Ovary (tissue), 10 donors: ENCODE measurements at places on chromosomes 4 and X. TPM values are rescaled to one million over a fixed set of nuclear protein-coding genes. Genes with fewer than 3 reads are reported as not detected.
A peak's percentile ranks its signal among the peaks of the same experiment; 100 is the strongest.

The PPARGC1A gene
- 2.2 TPM for total RNA-seq

The SMPX gene
- total RNA-seq: 0.52 TPM

The SNX25 gene
- total RNA-seq: 19.8 TPM

The MAGEA12 gene
- not detected for total RNA-seq

The MAGEA8 gene
- total RNA-seq: not detected

The CYP4V2 gene
- total RNA-seq: 26.5 TPM

- H3K27me3 ChIP-seq: no peaks in the 10 kb centered on the region
- no peaks in the 10 kb centered on the region for H3K4me1 ChIP-seq
- no peak overlapping the region for H3K4me3 ChIP-seq
- no peak for DNase-seq
- H3K27ac ChIP-seq: no peak overlapping the region
- no peaks in the 10 kb centered on the region for H3K36me3 ChIP-seq
Measured at GRCh38 chr4:109323348-109323747, 20.9 kb upstream of the COL25A1 start.

DNA sequence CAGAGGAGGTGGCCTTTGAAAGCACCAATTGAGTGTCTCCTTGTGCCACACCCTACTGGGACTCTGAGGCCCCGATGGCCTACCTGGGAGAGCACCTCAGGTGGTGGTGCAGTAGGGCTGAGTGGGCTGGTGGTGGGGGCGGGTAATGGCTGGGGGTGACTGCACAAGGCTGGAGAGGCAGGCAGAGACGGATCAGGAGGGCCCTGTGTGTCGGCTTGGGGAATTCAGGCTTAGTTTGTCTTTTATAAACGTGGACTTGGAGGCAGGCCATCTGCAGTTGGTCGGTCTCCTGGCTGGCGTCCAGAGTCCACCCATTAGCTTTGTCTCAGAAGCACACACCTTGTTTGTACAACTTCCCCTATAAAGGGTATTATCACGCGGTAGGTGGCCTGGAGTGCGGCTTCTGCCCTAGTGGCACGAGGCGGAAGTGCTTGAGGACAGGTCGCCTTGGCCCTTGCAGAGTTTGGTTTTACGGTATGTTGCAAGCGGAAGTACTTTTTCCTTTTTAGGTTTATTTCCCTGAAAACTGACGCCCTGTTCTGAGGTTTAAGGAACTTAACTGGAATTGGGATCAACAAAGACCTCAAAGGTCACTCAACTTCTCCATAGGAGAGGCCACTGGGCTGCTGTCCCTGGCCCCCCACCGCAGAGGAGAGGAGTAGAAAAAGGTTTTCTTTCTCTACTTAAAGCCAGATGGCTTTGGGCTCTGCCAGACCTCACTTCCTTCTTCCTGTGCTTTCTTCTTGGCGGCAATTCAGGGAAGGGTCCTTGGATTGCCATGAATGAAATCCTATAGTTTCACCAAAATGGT is 8.0 kb downstream of the TBC1D14 start:
- peak; percentile 64 for DNase-seq
- H3K4me1 ChIP-seq: peaks cover 18% of the 10 kb centered on the region
- H3K27me3 ChIP-seq: no peaks in the 10 kb centered on the region
- H3K27ac ChIP-seq: peak overlapping the region; percentile 21

DNA sequence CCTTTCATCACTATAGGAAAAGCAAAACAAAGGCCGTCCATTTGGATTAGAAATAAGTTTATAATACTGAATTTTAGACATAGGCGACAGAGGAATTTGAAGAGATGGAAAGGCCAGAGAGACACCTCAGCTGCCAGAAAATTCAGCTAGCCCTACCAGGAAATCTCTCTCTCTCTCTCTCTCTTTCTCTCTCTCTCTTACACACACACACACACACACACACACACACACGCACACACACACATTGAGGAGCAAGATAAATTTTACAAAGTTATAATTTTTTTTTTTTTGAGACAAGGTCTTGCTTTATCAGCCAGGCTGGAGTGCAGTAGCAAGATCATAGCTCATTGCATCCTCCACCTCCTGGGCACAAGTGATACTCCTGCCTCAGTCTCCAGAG is 1.4 kb downstream of the XK start:
- no peak overlapping the region for H3K4me3 ChIP-seq
- no peak overlapping the region for H3K27ac ChIP-seq
- H3K36me3 ChIP-seq: no peaks in the 10 kb centered on the region
- DNase-seq: no peak
- no peaks in the 10 kb centered on the region for H3K4me1 ChIP-seq

DNA sequence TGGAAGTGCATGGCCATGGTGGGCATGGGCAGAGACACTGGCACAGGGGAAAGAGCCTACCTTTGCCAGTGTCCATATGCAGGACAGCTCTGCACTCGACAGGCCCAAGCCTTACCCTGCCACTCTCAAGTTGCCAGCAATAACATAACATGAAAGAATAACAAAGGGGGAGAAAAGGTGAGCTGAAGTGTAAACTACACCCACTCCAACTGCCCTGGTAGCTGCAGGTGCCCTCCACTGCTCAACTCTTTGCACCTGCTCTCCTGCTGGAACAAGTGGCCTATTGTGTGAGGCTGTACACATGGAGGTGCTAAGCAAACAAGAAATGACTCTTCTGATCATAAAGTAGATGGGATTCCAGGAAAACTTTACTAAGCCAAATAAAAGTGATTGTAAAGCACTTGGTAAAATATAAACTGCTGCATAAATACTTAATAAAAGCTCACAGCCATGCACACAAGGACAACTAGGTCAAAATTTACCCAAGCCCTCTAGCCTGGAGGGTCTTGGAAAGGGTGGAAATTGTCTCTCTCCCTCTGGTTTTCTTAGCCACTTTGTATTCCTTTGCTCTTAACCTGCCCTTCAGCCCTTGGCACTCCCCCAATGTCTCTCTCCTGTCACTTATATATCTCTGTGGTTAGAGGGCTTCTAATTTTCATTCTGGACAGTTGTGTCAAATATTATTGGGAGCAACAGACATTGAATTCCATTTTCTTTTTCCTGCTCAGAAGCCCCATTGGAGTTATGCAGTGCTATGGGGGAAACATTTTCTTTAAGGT is 261.2 kb upstream of the GPC4 start:
- H3K36me3 ChIP-seq: no peaks in the 10 kb centered on the region
- no peak for DNase-seq
- H3K4me3 ChIP-seq: no peak overlapping the region
- no peaks in the 10 kb centered on the region for H3K27me3 ChIP-seq

- no peak overlapping the region for H3K4me3 ChIP-seq
- H3K36me3 ChIP-seq: no peaks in the 10 kb centered on the region
- H3K27me3 ChIP-seq: no peaks in the 10 kb centered on the region
- no peaks in the 10 kb centered on the region for H3K4me1 ChIP-seq
- H3K27ac ChIP-seq: no peak overlapping the region
- no peak for DNase-seq
Measured at GRCh38 chr4:161097821-161098220, 1066.0 kb downstream of the FSTL5 start.

GRCh38 chrX:100695991-100696390 is 35.9 kb downstream of the SYTL4 start:
- no peaks in the 10 kb centered on the region for H3K36me3 ChIP-seq
- H3K4me3 ChIP-seq: no peak overlapping the region
- DNase-seq: no peak
- no peaks in the 10 kb centered on the region for H3K4me1 ChIP-seq
- no peaks in the 10 kb centered on the region for H3K27me3 ChIP-seq

- no peaks in the 10 kb centered on the region for H3K4me1 ChIP-seq
- no peak overlapping the region for H3K27ac ChIP-seq
- DNase-seq: peak; percentile 9
- H3K36me3 ChIP-seq: no peaks in the 10 kb centered on the region
- H3K4me3 ChIP-seq: no peak overlapping the region
Measured at GRCh38 chr4:8087921-8088495, 70.6 kb downstream of the ABLIM2 start.

- no peak overlapping the region for H3K27ac ChIP-seq
- no peaks in the 10 kb centered on the region for H3K4me1 ChIP-seq
- H3K36me3 ChIP-seq: no peaks in the 10 kb centered on the region
Measured at GRCh38 chrX:19563746-19564145, 48.4 kb upstream of the MAP3K15 start.

- no peak overlapping the region for H3K27ac ChIP-seq
- no peak for DNase-seq
- peaks cover 28% of the 10 kb centered on the region for H3K4me1 ChIP-seq
- H3K27me3 ChIP-seq: no peaks in the 10 kb centered on the region
- no peak overlapping the region for H3K4me3 ChIP-seq
Measured at GRCh38 chr4:184444215-184444952, 30.0 kb downstream of the IRF2 start.

DNA sequence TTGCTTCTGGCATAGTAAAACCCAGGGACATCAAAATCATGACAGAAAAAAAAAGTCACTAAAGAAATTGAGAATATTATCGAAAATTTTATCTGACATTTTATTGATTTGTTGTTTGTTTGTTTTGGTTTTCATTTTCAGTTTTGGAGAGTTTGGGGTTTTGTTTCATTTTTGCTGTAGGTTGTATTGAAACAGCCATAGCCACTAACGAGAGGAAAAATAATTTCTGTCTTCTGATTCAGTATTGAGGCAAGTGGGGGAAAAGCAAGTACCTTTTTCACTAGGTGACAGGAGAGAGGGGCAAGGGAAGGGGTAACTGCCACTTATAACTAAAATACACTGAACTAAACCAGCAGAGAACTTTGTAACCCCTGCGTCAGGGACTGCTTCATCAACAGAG is 392.8 kb upstream of the NDST3 start:
- H3K27ac ChIP-seq: no peak overlapping the region
- H3K4me3 ChIP-seq: no peak overlapping the region
- no peak for DNase-seq
- H3K4me1 ChIP-seq: no peaks in the 10 kb centered on the region
- no peaks in the 10 kb centered on the region for H3K27me3 ChIP-seq
- H3K36me3 ChIP-seq: no peaks in the 10 kb centered on the region

DNA sequence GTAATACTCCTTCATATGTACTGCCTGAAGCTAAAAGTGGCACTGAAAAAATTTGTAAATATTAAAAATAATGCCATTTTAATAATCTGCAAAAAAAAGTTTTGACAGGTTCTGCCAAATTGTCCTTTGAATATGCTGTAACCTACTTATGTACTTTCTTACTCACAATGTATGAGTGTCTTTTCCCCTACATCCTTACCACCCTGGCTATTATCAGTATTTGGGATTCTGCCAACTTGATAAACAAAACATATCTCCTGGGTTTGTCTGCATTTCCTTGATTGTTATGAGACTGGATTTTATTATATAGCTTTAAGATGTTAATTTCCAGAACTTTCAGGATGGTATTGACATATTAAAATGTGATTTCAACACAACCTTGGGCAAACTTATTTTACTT is 187.9 kb downstream of the CHM start:
- H3K4me3 ChIP-seq: no peak overlapping the region
- DNase-seq: no peak
- H3K27me3 ChIP-seq: no peaks in the 10 kb centered on the region
- no peaks in the 10 kb centered on the region for H3K4me1 ChIP-seq
- no peaks in the 10 kb centered on the region for H3K36me3 ChIP-seq

DNA sequence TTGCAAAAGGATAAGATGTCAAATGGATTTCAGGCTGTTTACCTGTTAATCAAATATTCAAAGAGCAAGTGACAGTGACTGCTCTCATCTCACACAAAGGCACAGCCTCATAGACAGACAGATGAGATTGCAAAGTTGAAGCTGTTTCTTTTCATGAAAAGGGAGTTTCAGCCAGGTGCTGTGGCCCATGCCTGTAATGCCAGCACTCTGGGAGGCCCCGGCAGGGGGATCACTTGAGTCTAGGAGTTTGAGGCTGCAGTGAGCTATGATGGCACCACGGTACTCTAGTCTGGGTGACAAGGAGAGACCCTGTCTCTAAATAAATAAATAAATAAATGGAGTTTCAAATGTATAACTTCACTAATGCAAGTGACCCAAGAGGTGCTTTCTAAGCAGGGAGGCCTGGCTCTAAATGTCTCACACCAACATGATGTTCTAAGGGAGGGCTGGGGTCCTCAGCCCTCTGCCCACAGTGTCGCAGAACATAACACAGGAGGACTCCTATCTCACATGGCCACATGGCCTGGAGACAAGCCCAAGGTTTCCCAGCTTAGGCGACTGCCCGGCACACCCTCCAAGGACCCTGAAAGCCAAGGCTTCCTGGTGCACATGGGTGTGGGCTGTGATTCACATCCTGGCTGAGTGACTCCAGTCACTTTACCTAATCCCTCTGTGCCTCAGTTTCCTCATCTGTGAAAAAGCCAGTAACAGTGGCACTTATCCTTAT is 26.8 kb downstream of the PPP2R2C start:
- H3K36me3 ChIP-seq: no peaks in the 10 kb centered on the region
- no peak for DNase-seq
- H3K4me1 ChIP-seq: peaks cover 2% of the 10 kb centered on the region
- no peak overlapping the region for H3K4me3 ChIP-seq

GRCh38 chrX:136273986-136274385 is 22.8 kb upstream of the MAP7D3 start:
- no peak overlapping the region for H3K4me3 ChIP-seq
- H3K27me3 ChIP-seq: no peaks in the 10 kb centered on the region
- H3K4me1 ChIP-seq: no peaks in the 10 kb centered on the region
- H3K27ac ChIP-seq: no peak overlapping the region
- H3K36me3 ChIP-seq: no peaks in the 10 kb centered on the region

DNA sequence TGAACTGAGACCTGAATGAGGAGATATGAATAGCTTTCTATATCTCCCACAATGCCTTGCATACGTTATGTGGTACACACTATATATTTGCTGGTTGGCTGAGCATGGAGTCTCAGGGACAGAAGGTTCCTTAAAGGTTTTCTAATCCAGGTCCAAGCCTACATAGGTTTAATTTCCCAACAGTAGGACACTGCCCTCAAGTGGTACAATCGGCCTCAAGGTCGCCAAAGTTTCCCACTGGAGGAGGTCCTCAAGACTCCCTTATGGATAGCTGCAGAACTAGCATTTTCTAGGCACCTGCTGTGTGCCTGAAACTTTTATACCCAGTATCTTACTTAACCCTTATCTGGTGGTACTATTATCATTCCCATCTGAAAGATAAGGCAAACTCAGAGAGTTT is 21.0 kb upstream of the EFNB1 start:
- H3K27ac ChIP-seq: no peak overlapping the region
- DNase-seq: no peak
- H3K36me3 ChIP-seq: no peaks in the 10 kb centered on the region
- no peaks in the 10 kb centered on the region for H3K4me1 ChIP-seq
- H3K4me3 ChIP-seq: no peak overlapping the region
- no peaks in the 10 kb centered on the region for H3K27me3 ChIP-seq

DNA sequence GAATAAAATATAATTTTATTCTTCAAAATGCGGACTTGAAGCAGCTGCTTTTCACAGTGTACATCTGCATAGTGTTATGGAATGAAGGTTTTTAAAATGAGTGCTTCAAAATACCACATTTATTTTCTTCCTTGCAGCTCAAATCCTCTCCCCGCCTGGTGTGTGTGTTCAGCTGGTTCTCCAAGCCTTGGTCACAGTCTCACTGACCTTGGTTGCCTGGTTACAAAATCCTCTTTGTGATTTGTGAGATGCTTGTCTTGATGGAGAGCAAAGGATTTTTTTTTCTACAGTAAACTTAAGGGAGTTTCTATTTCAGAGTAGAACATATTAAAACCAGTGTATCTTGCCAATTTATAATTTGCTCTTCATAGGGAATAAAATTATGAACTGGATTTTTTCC is 139.2 kb downstream of the PCDH18 start:
- peaks cover 1% of the 10 kb centered on the region for H3K4me1 ChIP-seq
- H3K27ac ChIP-seq: no peak overlapping the region
- H3K4me3 ChIP-seq: no peak overlapping the region
- no peak for DNase-seq

- H3K36me3 ChIP-seq: no peaks in the 10 kb centered on the region
- no peak overlapping the region for H3K27ac ChIP-seq
- H3K4me3 ChIP-seq: no peak overlapping the region
Measured at GRCh38 chr4:25925486-25926201, 11.6 kb downstream of the SMIM20 start.

GRCh38 chr4:126144543-126145237 is 829.9 kb downstream of the FAT4 start:
- H3K4me1 ChIP-seq: no peaks in the 10 kb centered on the region
- DNase-seq: no peak
- no peaks in the 10 kb centered on the region for H3K36me3 ChIP-seq
- no peak overlapping the region for H3K27ac ChIP-seq
- no peaks in the 10 kb centered on the region for H3K27me3 ChIP-seq
